ENCODE measurements at places on chromosomes 7 and 10.
A peak's percentile ranks its signal among the peaks of the same experiment; 100 is the strongest.

DNA sequence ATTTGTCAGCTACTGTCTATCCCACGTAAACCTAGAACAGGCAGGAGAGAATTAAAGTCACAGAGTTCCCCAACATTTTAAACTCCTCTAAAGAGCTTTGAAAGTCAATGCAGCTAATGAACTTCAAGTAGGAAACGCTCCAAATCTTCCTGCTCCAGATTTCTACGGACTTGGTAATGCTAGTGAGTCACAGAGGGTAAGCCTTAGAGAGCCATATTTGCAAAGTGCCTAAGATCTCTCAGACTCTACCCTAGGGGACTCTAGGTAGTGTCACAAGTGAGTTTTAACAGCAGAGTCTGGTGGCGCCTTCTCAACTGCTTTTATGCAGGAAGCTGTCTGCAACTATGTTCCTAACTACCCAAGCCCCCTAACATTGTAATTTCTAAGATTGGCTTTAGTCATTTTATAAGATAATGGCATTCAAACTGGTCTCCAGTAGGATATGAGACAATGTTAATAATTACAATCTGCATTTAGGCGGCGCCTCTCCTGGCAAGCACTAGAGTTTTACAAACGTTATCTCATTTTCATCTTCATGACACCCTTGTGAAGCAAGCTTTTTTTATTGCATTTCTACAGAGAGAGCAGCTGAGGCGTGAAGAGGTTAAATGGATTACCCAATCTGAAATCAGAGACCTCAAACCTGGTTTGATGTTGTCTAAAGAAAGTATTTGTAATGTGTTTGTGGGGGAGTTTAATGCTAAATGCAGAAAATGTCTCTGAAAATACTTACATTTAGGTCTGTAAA, 22.0 kb upstream of the FZD1 start:
- no peak for DNase-seq

DNA sequence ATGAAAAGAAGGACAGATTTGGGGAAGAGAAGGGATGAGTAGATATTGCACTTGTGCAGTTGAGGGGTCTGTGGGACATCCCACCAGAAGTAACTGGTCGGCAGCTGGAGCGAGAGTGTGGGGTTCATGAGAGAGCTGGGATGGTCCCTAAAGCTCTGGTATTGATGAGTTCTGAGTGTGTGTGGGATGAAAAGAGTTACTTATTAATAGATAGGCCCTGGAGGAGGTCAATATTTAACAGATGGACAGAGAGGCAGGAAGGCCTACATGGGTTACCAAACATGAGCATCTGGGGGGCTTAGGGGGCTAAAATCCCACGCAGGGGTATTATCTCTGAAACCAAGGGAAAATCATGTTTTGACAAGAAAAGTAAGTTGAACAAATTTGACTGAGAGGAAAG, 95.7 kb upstream of the SFMBT2 start:
- no peak for DNase-seq

DNA sequence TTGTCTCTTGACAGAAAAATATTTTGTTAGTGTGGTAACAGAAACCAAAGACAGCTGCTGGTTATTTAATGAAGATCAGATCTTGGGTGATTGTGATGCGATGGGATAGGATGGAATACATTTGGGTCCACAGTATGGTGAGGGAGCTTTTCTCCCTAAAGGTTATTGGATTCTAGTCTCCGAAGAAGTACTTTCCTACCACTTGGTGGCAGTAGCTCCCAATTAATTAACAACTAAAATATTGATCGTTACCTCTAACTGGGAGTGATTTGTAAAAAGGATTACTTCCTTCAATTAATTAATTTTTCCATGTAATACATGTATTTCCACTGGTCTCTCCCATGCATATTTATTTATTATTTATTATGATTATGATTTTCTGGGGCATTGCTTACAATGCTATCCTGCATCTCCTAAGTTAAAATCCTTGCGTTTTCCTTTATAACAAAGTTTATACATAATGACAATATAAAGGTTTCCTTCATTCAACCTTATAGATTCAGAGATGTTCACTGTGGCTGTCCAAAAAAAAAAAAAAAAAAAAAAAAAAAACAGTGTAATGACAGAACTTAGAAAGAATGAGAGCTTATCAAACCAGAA, 25.6 kb downstream of the TMEM196 start:
- DNase-seq: no peak

- DNase-seq: no peak
Measured at GRCh38 chr10:104300736-104301292, 31.8 kb downstream of the GSTO2 start.

DNA sequence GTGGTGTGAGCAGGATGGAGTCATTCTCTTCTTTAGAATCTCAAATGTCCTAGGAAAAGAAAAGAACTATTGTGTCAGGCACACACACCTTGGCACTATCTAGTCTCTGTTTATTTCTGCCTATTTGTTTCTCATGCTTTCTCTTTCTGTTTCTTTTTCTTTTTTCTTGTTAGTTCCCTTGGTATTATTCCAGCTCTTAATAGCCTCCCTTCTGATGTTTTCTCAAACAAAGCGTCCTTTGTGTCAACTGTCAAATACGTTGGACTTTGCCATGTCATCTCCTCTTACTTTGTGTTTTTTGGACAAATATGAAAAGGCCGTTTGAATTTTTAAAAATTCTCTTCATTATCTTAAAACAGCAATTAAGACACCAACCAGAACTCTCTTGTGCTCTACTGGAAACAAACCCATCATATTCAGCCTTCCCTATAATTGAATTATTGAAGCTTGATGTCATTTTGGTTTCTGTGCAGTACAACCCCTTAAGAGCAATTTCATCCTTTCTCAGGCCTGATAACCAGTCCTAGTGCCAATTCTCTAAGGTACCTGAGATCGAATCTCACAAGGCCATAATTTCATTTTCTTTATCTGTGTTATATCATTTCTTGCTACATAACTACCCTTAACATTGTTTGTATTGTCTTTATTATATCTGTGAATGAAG, 497.8 kb upstream of the NRP1 start:
- DNase-seq: no peak

DNA sequence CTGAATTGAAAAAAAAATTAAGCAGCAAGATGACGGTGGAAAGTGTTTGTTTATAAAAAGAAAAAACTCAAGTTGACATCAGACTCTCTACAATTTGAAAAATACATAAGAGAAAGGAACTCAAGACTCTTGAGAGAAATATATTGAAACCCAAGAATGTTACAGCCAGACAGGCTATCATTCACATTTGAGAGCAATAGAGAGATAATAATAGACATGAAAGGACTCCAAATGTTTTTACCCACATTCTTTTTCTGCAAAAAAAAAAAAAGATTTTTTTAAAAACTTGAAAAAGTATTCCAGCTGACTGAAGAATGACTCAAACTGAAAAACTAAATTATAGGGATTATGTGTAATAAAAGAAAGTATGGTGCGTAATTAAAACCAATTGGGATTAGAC, 532.4 kb downstream of the INHBA start:
- no peak for DNase-seq

DNA sequence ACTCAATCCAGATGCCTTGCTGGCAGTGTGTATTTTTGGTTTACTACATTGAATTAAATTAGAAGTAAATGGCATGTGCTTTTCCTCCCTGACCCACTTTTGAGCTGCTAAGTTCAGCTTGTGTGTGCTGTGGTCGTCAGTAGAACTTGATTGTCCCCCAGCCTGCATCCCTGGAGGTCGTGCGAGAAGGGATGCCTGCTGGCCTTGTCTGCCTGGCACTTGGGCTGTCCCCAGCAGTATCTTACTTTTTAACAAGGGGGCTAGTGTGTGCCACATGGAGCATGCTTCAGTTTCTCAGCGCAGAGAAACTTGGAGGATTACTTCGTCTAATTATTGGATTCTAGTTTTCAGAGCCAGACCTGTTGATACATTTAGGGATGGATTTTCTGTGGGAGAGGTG, 80.2 kb downstream of the ADCY1 start:
- no peak for DNase-seq

DNA sequence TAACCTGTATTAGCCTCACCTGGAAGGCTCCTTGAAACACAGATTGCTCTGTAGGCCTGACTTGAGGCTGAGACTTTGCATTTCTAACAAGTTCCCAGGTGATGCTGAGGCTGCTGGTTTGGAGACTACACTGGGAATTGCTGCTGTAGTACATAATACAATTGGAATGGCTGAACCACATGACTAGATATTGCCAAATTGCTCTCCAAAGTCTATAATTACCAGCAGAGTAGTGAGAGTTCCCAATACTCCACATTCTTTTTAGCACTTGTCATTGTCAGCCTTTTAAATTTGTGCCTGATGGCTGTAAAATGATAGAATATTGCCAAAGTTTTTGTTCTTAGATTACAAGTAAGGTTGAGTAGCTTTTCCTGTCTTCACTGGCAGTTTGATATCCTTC, 39.9 kb downstream of the PLEKHA8 start:
- DNase-seq: no peak

- no peak for DNase-seq
Measured at GRCh38 chr10:33249659-33250345, 84.7 kb downstream of the NRP1 start.

DNA sequence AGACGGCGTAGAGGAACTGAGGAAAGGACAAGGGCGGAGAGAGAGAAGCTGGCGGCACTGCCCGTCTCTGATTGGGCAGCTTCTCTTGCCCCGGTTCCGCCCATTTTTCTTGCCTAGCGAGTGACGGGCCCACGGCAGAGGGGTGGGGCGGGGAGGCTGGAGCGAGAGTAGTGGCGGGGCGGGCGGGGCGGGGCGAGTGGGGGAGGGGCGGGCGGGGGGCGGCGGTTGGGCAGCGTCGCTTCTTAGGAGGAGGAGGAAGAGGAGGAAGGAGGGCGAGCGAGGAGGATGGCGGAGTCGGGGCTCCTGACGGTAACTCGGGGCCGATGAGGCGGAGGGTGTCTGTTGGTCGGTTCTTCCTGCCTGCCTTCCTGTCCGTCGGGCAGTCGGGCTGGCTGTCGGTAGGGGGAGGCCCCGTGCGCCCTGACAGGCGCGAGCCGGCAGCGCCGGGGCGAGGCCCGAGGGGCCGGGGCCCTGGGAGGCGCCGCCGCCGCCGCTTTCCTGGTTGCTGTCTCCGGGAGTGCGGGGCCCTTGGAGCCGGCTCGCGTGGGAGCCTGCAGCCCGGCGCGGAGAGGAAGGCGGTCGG, at the start of gene SHOC2:
TSS of gene SHOC2 (plus strand) at position 256 of the 583 bp plus-strand sequence. CDS start 44,755 bp downstream, outside the sequence.
- peak; percentile 96 for DNase-seq

- DNase-seq: no peak
Measured at GRCh38 chr7:75881436-75882095, 2.7 kb downstream of the RHBDD2 start.

DNA sequence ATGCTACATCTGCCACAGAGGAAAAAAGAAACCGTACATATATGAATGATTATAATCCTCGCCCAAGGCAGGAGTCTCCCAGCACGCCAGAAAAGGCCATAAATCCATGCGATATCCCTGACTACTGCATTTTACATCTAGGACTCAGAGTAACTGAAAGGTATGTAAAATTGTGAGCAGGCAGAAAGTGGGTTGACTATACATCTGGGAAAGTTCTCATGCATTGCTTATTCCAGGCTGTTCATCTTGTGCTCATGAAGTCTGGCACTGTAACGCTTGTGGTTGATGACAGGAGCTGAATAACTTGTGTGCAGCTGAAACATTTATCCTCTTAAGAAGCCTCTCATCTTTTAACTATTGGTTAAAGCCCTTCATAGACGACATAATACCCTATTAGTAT, 193.4 kb upstream of the STEAP4 start:
- DNase-seq: no peak

DNA sequence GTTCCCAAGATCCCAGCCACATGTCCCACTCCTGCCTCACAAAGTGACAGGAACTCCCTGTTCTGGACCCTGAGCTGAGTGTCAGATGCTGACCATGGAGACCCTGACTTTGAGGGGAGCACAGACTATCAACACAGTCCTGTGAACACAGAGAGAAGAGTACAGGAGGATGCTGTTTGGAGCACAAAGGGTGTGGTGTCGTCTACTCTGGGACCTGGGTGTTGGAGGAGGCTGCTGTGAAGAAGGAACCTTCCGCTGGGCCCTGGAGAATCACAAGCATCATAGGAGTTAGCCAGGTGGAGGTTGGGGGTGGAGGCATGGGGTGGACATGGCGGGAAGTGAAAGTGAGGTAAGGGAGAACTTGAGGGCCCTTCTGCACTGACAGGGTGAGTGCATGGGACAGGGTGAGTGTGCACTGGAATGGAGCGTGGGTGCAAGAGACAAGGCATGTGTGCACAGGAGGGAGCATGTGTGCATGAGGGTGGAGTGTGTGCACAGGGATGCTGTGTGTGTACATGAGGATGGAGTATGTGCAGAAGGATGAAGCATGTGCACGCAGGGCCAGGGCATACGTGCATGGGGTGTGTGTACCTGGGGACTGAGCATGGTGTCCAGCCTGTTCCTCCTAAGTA, 70.7 kb upstream of the ANTXRL start:
- DNase-seq: no peak

- no peak for DNase-seq
Measured at GRCh38 chr10:101612086-101612485, 24.0 kb downstream of the DPCD start.

DNA sequence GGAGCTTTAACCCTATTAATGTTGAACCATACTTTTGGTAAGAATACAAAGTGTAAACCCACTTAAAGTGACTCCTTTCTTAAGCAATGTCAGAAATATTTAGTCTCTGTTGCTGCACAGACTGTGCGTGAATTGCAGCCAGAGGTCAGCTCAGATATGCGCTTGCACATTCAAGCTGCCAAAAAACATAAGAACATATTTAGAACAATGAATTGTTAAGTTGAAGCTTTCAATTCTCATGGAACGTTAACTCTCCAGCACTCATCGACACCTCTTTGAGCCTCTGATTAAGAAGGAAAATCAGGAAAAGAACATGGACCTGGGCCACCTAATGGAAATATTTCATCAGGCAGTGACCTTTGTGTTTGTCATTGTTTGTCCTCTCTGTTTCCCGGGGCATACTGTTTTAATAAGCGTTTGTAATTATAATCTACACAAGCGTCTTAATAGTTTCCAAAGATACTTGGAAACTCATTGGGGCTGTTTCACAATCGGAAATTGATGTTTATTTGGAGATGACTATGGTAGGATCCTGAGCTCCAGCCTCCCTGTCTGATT, 193.0 kb upstream of the CELF2 start:
- DNase-seq: no peak

- no peak for DNase-seq
Measured at GRCh38 chr10:128860574-128860973, 606.5 kb upstream of the MGMT start.

DNA sequence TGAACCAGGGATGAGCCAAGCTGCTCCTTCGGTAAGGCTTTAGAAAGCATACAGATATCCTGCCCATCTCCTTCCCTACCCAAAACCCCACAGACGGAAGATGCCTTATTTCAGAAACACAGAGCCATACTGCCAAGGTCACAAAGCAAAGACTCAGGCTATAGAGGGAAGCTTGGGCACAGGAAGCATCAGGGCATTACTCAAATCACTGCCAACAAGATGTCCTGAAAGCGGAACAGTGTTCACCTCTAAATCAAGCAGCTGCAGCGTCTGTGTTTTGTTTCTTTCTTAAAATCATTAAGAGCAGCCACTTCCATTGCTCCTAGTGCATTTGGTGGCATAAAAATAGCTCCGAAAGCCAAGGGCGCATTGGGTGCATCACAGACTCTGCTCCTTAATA, 307.3 kb downstream of the SORCS1 start:
- no peak for DNase-seq

All from activated T-cell treated with anti-CD3 and anti-CD28 coated beads for 48 hours (primary cell).